ENCODE measurements at places on chromosomes 16 and 17. TPM values are rescaled to one million over a fixed set of nuclear protein-coding genes. Genes with fewer than 3 reads are reported as not detected.
A peak's percentile ranks its signal among the peaks of the same experiment; 100 is the strongest.

DNA sequence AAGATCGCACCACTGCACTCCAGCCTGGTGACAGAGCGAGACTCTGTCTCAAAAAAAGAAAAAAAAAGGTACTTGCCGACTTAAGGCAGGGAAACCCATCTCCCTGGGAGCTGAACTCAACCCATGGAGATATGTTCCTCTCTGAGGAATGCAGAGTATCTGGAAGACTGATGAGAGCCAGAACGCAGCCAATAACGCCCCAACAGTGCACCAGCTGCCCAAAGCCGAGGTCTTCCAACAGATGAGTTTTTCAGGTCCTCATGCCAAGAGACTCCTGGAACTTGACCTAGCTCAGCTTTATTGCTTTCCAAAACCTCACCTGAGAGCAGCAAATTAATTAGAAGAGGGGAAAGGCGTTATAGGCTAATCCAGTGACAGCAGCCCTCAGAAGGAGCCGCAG, 9.4 kb downstream of the ELAC2 start:
- DNase-seq: no peak

FNDC8 gene
- not detected for polyA plus RNA-seq

DNA sequence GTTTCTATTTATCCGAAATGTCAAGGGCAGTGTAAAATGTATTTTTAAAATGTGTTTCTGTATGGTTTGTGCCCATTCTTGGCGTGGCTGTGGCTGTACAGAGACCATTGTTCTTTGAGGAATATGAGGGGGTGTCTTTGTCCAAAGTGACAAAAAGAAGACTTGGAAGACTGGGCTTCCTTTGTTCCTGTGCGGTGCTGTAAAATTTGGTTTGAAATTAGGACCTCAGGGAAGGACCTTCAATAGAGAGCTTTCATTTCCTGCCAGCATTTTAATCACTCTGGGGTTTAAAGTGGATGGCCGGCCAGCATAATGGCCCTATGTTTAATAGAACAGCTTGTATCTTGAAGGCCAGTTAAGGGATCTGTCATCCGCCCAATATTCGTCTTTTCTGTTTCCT, 190.1 kb upstream of the TBX2 start:
- no peak for DNase-seq

DNA sequence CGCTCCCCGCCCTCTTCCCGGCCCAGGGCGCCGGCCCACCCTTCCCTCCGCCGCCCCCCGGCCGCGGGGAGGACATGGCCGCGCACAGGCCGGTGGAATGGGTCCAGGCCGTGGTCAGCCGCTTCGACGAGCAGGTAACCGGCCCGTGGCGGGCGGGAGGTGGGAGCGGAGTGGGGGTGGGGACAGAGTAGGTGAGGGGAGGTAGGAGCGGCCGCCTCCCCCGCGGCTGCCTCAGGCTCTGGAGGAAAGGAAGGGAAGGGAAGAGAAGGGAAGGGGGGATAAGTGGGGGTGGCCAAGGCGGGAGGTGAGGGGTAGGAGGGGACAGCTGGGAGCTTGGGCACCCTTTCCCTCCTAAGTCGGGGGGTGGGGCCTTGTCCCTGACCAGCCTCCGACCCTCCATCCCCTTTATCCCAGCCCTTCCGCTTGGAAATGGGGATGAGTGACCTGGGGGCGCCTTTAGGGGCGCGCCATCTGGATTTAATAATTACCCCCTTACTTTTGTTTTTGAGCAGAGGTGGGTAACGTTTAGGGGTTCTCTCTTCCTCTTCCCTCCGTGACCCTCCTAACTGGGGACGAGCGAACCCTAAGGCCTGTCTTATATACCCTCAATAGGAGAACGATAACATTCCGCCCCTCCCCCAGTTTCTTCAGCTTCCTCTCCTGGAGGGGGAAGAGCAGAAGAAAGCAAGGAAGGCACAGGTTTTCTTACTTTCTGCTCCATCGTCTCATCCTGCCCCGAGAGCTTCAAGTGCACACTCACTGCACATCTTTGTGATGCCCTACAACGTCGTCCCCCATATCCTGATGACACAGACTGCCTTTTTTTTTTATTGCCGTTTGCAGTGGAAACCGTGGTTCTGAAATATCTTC, 694 bp downstream of the NF1 start:
- DNase-seq: peak; percentile 29

DNA sequence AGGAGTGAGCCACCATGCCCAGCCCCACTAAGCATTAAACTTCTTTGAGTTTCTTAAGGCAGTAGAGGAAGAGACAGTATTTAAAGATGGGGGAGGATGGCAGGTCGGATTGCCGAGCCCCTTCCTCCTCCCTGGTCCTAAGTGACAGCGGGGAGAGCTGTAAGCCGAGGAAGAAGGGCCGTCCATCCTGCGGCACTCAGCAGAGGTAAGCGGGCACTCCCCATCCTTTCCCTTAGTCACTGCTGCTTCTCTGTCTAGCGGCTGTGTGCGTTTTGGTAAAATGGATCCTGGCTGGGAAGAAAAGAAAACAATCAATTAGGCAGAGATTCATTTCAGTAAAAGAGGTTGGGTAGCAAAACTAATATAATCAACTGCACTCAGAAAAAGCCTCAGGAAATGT, 13.9 kb downstream of the DNAAF1 start:
- DNase-seq: no peak

- no peak for DNase-seq
Observed at GRCh38 chr17:2034806-2035540, 5.0 kb downstream of the DPH1 start.

DNA sequence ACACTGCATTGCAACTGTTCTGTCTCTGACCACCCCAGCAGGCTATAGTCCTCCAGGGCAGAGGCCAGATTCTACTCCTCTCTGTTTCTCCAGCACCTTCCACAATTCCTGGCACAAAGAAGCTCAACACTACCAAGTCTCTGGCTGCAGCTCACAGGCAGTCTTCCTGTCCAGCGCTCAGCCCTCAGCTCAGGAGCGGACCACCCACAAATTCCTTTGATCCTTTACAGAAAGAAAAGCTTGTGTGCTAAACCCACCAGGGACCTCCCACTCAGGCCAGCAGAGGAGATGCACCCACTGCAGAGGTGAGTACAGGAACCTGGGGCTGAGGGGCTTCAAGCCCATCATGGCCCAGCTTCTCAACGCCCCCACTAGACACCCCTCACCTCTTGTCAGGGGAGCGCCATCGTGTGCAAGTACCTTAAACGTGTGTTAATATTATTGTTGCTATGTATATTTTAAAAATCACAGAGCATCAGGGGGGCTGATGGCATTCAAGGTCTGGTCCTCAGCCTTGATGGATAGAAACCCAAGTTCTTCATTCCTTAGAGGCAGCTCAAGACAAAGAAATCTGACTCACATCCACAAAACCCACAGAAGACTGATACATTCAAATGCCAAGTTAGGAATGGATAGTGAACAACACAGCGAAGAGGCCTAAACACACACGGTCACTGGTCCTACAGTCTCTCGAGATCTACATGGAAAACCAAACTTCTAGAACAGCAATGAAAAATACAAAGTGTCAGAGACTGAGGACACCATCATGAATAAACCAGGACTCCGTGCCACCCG, 8.4 kb downstream of the HSDL1 start:
- no peak for DNase-seq

KRTAP9-4 gene
- not detected for polyA plus RNA-seq

TP53TG3 gene
- polyA plus RNA-seq: not detected

CACNG5 gene
- not detected for polyA plus RNA-seq

- no peak for DNase-seq
Observed at GRCh38 chr16:81519301-81520150, 74.9 kb downstream of the CMIP start.

DNA sequence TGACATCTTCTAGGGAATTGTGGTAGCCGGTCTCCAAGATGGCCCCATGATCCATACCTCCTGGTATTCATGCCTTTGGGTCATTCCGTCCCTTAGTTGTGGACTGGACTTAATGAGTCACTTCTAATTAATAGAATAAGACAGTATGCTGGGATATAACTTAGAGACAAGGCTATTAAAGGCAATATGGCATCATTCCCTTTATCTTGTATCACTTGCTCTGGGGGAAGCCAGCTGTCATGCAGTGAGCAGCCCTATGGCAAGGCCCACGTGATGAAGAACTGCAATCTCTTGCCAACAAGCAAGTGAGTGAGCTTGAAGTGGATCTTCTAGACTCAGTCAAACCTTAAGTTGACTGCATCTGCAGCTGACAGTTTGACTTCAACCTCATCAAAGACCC, 97.8 kb upstream of the MED13 start:
- no peak for DNase-seq

- no peak for DNase-seq
Observed at GRCh38 chr17:42563143-42563509, 1.2 kb downstream of the COASY start.

GRCh38 chr17:48541577-48542113, 3.3 kb downstream of the HOXB2 start:
- DNase-seq: peak; percentile 44

GRCh38 chr17:70049801-70050591, 25.0 kb upstream of the KCNJ16 start:
- DNase-seq: no peak

GRCh38 chr17:52235516-52235915, 77.0 kb upstream of the CA10 start:
- DNase-seq: no peak

DNA sequence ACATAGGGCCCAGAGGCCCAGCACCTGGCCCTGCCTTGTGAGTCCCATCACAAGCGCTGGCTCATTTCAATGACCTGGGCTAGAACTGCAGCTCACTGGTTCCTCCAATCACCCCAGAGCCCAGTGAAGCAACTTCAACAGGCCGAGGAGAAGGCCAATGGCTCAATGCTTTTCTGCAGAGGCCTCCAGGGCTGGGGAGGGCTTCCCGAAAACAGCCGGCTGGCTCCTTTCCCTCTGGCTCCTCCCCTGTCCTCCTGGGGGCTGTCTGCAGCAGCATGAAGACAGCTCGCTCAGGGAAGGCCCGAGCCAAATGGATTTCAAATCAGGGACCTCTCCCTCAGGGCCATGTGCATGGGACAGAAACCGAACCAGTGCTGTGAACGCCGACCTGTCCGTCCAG, 121.6 kb downstream of the ZNF423 start:
- DNase-seq: no peak

DNA sequence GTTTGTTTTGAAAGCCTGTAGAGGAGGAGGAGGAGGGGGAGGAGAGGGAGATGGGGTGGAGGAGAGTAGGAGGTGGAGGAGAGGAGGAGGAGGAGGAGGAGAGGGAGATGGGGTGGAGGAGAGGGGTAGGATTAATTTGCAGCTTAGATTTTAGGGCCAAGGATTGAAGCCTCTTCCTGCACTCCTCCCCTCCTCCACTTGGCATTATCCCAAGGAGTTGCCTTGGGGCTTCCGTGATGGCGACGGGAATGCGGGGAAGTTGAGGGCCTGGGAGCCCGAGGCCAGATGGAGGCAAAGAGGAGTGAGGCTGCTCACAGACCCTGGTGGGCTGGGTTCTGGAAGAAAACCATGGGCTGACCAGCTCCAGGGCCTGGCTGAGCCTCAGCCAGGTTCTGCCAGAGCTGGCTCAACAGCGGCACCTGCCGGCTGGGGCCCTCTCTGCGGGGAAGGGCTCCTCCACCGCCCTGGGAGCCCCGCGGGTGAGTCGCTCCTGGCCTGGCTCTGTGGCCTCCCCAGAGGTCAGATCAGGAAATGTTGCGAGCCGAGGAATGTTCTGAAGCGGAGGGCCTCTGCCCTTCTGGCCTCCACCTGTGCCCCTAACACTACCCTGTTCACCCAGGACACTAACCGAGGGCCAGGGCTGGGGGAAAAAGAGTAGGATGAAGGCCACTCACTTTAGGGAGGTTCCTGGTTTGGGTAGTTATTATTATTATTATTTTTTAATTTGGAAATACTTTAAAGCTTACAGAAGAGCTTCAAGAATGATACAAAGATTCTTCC, 23.9 kb upstream of the FMNL1 start:
- DNase-seq: peak; percentile 86

CDK3 gene
- polyA plus RNA-seq: 1.1 TPM

DNA sequence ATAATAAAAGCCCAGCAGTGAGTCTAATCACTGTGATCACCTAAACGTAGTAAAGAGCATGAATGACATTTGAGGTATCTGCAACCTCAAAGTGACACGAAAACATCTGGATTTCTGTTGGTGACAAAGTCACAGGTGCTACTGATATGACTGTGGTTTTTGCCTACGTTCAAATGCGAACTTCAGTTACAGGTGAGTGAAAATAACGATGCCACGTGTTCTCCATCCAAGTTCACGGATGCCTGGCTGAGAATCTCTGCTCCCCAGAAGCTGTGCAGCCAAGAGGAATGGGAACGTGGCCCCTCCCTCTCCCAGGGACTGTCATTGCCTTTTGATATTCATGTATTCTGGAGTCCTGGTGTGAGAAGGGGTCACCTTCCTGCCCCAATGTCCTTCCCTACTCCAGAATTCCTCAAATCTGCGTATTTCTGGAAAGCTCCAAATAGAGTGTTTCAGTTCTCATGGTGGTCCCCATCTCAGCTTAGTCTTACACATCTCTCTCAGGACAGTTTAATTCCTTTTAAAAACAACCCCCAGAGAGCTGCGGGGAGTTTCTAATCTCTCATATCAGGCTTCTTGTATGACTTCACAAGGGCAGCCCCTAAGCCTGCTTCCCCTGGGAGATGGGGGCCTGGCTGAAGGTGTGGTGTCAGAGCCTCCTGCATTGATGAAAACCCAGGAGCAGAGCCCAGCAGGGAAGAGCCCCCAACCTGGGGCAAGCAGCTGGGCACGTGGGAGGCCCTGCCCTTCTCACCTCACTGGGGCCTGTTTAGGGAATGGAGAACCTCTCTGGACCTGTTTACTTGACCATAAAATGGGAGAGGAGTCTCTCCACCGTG, 25.8 kb downstream of the PIK3R5 start:
- no peak for DNase-seq

DNA sequence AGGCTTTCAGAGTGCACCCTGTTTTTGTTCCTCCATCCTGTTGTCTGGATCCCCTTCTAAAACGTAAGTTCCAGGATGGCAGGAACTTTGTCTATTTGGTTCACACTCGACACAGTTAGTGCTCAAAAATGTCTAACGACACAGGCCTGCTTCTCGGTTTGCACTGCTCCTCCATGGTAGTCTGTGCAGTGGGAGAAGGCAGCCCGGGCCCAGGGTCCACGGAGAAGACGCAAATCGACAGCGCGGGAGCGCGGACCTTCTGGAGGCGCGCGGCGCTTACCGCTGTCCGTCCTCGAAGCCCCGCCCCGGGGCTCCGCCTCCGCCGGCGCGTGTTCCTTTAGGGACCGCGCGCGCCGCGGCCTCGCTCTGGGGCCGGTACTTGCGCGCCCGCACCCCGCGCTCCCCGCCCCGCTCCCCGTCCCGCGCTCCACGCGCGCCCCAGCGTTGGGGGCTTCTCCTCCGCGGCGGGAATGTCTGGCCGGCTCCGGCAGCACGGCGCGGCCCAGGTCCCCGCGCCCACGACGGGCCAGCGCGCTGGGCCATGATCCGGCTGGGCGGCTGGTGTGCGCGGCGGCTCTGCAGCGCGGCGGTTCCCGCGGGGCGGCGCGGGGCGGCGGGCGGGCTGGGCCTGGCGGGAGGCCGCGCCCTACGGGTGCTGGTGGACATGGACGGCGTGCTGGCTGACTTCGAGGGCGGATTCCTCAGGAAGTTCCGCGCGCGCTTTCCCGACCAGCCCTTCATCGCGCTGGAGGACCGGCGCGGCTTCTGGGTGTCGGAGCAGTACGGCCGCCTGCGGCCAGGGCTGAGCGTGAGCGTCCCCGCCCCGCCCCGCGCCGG, at the start of gene NT5M:
NT5M (plus strand) TSS at position 364 of the 837 bp plus-strand sequence; CDS start at position 542, 178 bp downstream.
- peak; percentile 69 for DNase-seq

ABCC3 gene
- 0.52 TPM for polyA plus RNA-seq

- DNase-seq: no peak
Observed at GRCh38 chr16:14371778-14372431, 258.2 kb downstream of the PARN start.
